Cortex of kidney (tissue), 1 donor: ENCODE measurements at places on chromosomes 7 and 10.

DNA sequence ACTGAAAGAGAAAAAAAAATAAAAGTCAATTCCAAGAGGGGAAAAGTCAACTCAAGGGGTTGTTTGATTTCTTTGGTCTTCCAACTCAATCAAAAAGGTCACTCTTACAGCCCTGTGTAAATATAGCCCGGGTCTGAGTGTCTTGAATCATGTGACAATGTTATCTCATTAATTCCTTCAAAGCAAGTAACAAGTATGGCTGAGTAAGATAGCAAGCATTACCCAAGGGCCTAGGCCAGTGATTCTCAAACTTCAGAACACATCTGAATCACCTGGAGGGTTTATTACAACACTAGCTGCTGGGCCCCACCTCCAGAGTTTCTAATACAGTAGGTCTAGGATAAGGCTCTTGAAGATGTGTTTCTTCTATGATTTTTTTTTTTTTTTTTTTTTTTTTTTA lies 125.0 kb downstream of the PRLHR start:
- no peak for DNase-seq

- no peak for DNase-seq
These were observed 75.3 kb downstream of the NDUFB2 start for GRCh38 chr7:140771826-140772225.

- DNase-seq: no peak
These were observed 523.9 kb upstream of the NRP1 start for GRCh38 chr10:33858326-33858725.

DNA sequence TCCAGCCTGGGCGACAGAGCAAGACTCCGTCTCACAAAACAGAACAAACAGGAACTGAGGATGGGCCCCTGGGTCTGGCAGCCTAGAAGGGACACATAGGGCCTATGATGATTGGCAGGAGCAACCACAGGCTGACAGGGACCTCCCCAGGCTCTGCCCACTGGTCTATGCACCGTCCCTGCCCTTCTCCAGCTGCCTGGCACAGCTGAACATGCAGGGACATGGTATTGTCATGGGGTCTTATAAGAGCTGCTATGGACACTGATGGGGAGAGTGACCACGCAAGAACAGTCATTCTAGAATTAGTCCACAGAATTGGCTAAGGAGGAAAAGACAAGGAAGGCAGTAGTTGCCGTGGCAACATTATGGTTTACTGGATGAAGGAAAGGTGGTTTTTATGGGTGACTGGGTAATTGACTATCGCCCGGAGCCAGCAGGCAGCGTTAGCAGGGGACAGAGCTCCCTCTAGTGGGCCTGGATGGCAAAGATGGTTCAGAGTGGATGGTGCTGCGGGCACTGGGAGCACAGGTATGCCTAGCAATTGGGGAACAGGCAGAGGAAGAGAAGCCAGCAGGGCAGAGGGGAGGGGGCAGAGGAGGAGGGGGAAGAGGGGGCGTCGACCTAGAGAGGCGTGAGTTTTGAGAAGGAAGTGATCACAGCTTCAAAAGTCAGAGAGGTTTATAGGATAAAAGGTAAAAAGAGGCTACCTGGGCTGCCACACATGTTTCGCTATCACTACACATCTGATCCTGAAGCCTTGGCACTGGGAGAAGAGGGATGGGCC lies 7.8 kb upstream of the TRIM56 start:
- DNase-seq: no peak

- no peak for DNase-seq
These were observed 73.2 kb upstream of the TPK1 start for GRCh38 chr7:144908943-144909556.

DNA sequence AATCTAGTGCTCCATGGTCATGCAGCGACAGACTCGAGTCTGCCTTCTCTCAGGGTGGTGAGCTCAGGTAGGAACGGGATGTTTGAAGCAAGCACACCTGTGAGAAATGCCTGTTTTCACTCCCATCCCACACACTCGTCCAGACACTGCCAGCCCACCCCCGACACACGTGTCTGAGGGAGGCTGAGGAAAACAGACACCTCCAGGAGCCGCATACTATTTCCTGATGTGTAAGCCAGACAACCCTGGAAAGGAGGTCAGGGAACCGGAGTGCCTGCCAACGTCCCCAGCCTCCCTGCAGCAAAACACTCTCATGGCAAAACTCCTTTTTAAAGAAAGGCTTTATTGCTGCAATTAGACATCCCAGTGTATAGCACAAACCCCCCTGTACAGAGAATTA lies 80.2 kb downstream of the ALOX5 start:
- no peak for DNase-seq

DNA sequence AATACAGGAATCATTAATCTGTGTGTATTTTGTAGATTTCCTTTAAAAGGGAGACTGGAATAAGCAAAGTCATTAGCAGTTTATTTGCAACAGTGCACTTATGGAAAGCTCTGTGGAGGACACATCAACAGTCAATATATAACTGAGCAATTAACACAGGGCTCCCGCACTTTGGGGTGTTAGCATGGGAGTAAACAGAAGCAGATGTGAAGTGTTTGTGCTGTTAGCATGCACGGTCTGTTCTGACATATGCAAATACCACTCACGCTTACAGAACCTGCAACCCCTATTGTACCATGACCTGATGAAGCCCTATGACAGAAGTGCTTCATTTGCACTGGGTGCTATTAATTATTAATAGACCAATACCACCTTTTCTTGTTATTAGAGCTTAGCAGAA lies 118.9 kb downstream of the PPP1R3A start:
- no peak for DNase-seq

- DNase-seq: no peak
These were observed 104.5 kb upstream of the ZPBP start for GRCh38 chr7:50197549-50197948.

DNA sequence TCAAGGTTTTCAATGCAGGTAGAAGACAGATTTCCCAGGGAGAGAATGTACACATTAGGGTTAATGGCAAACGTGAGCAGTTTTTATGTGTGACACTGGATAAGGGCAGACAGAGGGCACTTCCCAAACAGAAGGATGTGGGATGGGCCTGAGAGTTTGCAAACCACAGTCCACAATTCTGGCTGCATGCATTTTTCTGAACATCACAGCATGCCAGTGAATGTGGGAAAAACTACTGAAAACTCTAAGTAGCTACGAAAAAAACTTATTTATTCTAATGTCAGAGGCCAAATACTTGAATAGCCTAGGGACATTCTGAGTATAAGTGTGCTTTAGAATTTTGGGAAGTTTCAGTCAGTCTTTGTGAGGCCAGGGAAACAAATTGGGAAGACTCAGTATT lies 145.9 kb downstream of the NRCAM start:
- no peak for DNase-seq

GRCh38 chr7:92781117-92781720 lies 55.2 kb downstream of the CDK6 start:
- DNase-seq: no peak

- no peak for DNase-seq
These were observed 58.1 kb downstream of the CSGALNACT2 start for GRCh38 chr10:43196131-43196980.

- DNase-seq: no peak
These were observed 262.5 kb downstream of the TCERG1L start for GRCh38 chr10:131049016-131049415.

GRCh38 chr10:125985557-125986240 lies 89.3 kb downstream of the FANK1 start:
- no peak for DNase-seq

DNA sequence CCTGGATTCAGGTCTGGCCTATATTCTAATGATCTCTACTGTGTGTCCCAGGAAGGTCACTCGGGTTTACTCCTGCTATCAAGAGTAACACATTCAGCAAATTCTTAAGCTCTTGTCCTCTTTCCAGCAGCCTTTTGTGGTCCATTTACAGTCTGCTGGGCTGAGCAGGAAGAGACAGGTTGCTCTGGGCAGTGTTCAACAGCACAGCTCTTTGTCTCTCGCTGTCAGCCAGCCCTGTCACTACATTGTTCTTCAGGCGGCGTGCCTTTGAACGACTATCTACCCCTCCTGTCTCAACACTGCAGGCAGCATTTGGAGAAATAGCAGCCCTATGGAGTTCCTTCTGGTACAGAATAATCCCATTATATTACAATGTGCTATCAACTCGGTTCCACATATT lies 192.2 kb upstream of the TBX20 start:
- DNase-seq: no peak

DNA sequence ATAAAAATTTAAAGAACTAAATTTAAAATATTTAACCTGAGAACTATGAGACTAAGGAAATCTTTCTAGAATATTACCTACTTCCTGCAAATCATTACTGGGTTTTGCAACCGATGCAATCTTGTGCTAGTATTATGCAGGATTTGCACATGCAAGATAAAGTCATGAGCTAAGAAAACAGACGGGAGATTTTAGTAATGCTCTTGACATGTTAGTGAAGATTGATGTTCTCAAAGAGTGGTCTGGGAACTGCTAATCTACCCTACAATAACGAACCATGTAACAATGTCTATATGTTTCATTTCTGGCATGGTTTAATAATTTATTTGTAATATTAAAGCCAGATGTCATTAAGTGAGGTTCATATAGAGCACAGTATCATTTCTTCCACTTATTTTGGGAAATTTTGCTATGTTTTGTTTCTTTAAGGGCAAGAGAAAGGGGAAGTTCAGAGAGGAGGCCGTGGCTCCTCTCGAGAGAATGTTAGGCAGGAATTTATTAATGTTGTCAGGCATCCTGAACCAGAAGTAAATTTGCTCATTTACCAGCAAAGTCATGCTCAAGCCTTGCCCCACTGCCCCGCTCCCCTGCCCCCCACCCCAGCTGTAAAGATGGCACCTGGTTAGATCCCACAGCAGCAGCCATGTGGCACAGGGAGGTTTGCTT lies 22.8 kb downstream of the LRRC17 start:
- no peak for DNase-seq

GRCh38 chr10:78868456-78868855 lies 200.3 kb upstream of the ZMIZ1 start:
- no peak for DNase-seq

- no peak for DNase-seq
These were observed 66.8 kb downstream of the TRIL start for GRCh38 chr7:28891192-28891875.

DNA sequence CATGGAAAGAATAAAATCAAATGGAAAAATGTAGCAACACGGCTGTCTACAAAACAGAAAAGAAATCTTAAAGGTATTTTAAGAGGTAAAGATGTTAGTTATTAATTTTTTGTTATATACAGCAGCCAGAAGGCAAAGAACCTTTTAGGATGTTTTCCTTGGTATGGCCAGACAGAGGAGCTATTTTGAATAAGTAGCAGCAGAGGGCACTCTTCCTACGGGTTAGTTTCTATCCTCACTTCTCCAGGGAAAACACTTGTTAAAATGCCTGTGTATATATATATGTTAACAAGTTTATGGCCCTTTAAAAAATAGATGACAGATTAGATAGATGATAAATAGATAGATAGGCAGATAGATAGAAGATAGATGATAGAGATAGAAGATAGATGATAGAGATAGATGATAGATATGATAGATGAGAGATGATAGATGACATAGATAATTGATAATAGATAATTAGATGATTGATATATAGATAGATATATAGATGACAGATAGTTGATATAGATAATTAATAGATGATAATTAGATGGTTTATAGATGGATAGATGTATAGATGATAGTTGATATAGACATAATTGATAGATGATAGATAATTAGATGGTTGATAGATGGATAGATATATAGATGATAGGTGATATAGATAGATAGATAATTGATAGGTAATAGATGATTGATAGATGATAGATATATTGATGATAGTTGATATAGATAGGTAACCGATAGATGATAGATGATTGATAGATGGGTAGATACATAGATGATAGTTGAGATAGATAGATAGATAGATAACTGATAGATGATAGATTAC lies 57.8 kb upstream of the WIPF3 start:
- DNase-seq: no peak

- DNase-seq: no peak
These were observed 37.1 kb upstream of the SEC61G start for GRCh38 chr7:54796150-54796549.

DNA sequence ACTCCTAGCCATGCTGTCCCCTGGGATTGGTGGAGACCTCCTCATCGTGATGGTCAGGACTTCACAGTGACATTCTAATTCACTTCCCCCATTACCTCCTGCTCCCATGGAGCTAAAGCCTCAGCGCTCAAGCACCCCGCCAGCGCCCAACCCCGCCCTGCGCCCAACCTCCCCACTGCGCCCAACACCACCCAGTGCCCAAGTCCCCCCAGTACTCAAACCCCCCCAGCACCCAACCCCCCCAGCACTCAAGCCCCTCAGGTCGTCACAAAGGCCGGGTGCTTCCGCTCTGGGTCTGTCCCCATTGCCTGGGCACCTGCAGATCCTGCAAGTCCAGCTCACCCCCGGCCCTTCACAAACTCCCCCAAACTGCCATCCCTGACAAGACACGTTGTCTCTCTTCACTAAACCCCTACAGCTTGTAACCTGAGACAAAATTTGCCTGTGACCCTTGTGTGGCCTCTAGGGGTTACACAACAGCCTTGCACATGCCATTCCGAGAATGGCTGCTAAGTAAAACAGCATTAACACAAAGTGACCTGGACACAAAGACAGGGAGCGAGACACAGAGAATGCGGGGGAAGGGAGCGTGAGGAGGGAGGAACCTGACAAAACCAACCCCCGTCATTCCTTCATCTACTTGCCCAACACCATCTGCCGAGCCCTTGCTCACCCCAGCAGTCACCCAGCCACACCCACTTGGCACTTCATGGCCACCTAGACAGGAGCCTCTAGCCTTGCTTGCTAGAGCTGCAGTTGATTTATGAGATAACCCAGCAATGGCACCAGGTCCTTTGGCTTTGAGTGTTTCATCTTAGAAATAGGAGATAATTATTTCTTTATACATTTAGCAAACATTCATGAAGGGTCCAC lies 107.8 kb downstream of the ADARB2 start:
- no peak for DNase-seq

DNA sequence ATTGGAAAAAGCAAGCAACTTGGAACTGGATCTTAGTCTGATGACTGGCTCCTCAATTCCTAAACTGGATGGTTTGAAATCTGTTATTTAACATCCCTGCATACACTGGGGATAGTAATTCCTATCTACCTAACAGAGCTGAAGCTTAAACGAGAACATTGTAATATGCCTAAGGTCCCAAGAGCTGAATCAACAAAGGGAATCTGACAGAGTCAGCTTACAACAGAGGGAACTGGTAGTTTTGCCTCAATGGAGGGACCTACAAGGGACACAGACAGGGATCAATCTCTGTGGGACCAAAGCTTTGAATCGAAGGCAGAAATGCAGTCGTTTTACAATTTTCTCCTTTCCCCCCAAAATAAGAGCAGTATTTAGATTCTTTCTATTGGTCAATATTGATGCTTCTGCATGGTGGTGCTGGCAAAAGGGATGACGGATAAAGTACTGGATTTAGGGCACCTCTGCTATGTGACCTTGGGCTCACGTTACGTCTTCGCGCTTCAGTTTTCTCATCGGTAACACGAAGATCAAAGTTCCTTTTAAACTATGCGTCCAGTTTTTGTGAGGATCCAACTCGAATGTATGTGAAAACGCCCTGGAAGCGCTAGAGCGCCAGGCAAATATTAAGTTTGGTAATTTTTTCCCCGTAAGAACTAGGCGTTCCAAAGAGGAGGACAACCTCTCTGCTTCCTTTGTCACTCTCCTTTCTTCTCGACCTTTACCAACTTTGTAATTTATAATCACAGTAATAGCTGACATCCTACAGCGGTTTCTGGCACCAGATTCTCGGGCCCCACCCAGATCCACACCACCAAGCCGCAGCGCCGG lies 1.1 kb downstream of the ACTR1A start:
- DNase-seq: no peak
